ENCODE measurements at places on chromosomes 2 and 18.

DNA sequence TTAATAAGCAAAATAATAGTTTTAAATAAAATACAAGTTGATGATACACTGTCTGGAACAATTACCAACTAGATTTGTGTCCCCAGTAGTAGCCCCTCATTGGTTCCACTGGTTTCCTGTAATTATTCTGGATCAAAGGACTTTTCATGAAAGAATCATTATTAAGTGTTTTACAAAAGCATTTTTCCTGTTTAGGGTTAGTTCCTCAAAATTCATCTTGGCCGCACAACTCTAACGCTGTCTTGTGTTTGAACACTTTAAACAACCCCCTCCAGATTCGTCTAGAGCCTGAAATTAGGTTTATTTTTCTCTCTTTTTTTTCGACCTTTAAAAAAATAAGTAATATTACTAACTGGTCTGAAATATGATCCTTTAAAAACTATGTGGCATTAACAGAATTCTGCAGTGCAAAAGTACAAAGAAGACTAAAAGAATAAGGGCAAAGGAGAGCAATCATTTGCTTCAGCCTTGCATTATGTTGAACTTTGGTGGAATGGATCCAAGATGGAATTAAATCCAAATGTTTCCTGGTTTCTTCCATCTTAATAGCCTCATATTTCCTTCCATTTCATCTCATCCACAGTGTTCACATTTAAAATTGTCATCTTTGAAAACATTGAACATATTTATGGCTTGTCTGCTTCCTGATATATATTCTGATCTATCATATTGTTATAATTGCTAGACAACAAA, 678.4 kb downstream of the IRS1 start:
- DNase-seq: peak; percentile 51

DNA sequence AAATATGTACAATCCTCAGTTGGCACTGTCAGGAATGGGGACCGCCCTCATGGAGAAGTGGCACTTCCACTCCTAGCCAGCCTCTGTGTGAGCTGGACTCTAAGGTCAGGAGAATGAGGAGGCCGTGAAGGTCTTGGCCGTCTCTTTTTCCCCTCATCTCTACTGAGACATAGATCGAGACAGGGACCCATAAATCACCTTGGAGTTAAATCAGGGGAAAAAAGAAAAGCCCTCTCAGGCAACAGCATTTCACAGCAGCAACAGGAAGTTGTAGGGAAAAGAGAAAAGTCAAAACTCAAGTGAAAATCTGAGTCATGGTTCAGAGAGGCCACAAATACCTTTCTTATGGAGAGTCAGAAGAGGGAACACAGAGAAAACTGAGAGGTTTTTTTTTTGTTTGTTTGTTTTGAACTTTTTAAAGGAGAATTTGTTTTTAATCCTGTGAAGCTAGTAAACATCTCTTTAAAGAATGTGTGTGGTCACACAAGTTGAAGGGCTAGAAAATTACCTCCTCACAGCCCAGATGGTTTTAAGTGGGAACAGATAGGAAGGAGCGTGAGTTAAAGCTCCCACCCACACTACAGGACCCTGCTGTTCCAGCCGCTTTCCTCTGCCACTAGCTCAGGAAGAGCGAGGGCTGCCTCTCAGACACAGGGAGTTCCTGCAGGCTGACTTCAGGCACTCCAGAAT, 30.6 kb upstream of the CYP1B1 start:
- DNase-seq: peak; percentile 47

DNA sequence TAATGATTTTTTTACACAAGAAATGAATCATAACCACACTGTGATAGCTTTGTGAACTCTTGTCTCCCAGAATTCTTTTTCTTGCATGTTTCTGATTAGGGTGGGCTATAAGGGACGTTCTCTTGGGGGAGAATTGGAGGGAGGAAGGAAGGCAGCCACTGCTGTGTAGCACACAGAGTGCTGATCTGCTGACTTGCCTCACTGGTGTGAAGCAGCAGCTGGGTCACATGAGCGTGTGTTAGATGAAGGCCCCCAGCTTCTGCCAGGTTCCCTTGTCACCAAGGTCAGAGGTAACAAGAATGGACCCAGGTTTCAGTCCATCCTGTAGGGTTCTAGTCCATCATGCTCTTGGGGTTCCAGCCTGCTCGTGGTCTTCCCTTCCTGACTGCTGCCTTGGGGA, 107.4 kb upstream of the GLI2 start:
- DNase-seq: no peak

- peak; percentile 84 for DNase-seq
Observed at GRCh38 chr2:239106314-239106908, 258.5 kb downstream of the TWIST2 start.

DNA sequence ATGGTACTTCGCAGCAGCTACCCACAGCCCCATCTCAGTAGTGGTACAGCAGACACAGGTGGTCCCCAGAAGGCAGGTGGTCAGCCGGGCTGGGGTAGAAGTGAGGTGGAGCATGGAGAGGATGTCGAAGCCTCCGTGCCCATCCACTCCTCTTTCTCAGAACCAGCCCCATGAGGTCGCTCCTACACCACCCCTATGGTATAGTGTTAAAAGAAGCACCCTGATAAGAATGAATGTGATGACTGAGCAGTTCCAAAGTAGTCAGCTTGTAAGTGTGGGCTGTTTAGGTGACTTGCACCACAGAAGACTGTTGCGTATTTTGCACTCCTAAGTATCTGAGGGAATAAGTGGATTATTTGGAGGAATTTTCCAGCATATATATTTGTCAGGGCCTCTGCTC, 111.3 kb downstream of the WDSUB1 start:
- DNase-seq: no peak

DNA sequence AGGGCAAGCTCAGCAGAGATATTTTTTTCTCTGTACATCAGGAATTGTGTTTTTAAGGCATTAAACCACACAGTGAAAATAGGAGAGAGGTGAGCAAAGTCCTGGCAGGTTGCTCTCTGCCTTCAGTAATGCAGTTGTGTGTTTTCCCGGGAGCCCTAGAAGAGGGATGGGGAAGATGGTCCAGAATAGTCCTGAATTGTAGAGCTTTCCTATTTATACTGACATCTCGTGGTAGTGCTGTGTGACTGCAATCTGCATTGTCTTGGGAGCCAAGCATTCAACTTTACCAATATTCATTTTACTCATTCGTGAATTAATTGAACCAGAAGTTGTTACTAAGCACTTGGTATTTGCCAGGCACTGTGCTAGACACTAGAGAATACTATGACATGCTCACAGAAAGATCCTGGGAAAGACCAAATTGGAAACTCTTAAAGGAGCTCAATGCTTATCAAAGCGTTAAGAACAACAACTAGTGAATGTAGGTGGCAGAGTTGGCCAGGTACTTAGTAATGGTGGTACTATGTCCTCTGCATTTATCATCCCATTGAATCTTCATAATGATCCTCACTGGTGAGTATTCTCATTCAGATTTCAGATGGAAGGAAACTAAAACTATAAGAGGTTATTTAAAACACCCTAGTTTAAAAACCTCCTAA, 214.6 kb downstream of the TRIB2 start:
- peak; percentile 55 for DNase-seq

- no peak for DNase-seq
Observed at GRCh38 chr2:175107146-175107545, 60.9 kb downstream of the ATF2 start.

DNA sequence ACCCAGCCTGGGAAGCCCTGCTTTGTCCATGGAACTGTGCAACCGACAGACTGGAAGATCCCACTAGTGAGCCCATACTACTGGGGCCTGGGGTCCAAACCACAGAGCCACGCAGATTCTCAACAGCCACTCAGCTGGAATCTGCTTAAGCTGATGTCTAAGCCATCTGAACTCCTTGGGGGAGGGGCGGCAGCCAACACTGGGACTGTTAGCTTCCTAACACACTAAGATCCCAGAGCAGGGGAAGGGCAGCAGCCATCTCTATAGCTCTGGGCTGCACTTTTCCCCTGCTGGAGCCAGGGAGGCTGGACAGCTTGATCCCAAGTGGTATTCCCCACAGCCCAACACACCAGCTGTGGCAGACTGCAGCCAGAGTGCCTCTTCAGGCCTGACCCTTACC, 118.3 kb downstream of the RPRM start:
- no peak for DNase-seq

DNA sequence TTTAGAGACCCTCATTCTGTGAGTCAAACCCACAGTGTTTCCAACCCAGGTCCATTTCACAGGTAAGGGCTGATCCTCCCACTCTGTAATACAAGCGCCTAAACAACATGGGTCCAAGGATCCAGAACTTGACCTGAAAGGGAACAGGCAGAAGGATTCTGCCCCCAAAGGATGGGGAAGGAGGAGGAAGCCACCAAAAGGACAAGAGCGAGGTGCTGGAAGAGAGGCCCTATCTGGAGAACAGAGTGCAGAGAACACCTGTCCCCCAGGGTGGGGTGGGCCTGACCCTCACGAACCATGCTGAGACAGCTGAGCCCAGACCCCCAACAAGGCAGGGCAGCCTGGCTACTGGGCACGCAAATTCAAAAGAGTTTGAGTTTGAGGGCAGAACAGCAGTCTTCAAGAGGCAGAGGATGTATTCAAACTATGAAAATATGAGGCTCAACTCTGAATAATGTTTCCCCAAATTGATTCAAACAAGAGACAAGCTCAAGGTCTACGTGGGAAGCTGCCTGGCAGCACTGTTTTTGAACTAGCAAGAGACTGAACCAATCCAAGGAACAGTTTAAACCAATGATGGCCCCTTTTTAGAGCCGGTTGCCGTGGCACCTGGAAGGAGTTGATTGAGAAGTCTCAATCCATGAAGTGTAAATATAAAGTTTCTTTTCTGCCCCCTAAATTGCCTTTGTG, 212.7 kb downstream of the ALPK2 start:
- DNase-seq: no peak

GRCh38 chr2:232142049-232142448, 180.5 kb downstream of the DIS3L2 start:
- DNase-seq: peak; percentile 43

- no peak for DNase-seq
Observed at GRCh38 chr2:28247734-28248133, 144.9 kb upstream of the FOSL2 start.

DNA sequence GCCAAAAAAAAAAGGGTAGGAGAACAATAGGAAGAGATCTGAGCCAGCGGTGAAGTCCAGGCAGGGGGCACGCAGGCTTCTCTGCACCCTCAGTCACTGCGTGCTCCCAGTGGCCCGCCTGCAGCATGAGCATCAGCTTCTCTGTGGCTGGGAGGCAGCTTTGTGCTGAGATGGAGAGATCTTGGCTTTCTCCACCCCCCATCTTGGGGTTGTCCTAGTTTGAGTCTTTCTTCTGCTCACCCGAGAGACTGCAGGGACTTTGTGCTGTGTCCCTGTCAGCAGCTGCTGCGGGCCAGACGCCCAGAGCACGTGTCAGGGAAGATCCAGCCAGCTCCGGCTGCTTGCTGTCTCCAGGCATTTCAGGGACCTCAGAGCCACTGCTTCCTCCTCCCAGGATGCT, 20.3 kb downstream of the TRAPPC12 start:
- peak; percentile 77 for DNase-seq

DNA sequence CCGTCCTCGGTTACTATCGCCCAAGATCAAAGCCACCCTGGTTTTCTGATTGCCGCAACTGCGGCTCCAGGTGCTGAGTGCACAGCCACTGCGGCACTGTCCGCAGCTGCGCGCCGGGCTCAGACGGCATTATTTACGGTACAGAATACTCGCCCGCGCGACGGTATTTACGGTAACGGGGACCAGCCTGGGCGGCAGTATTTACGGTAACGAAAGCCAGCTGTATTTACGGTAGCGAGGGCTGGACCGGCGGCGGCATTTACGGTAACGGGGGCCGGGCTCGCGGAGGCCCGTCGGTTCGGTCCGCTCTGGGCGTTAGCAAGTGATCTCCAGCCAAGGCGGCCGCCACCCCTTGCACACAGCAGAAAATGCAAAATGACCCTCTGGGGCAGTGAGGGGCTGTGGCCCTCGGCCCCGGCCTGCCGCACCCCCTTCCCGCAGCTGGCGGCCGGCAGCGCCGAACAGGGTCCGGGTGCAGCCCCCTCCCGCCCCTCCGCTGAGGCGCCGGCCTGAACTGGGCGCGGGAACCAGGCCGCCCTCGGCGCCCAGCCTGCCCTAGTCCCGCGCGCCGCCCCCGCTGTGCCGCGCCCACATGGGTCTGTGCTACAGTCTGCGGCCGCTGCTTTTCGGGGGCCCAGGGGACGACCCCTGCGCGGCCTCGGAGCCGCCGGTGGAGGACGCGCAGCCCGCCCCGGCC, at the start of gene GNAL:
Gene GNAL, plus strand, starts transcription at position 293 of the 697 bp plus-strand sequence. Its CDS starts 300 bp downstream, at position 593.
- DNase-seq: peak; percentile 73

DNA sequence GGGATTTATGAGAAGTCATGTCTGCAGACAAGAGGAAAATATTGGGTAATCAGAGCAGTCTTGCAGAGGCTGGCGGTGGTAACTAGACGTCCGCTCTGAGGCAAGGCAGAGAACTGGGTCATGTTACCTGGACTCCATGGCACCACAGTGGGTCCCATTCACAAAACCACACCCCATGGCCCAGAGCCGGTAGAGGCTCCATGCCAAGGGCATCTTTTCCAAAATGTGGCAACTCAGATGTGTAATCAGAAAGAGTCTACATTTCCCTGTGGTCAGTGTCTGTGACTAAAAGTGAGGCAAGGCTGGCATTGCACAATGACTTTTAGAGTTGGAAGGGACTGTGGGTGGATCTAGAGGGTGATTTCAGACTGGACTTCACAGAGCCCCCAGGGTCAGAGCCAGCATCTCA, 113.1 kb downstream of the MREG start:
- DNase-seq: peak; percentile 70

- DNase-seq: no peak
Observed at GRCh38 chr18:62164855-62165487, 21.9 kb downstream of the PIGN start.

- DNase-seq: peak; percentile 44
Observed at GRCh38 chr18:7577706-7578105, 10.6 kb downstream of the PTPRM start.

DNA sequence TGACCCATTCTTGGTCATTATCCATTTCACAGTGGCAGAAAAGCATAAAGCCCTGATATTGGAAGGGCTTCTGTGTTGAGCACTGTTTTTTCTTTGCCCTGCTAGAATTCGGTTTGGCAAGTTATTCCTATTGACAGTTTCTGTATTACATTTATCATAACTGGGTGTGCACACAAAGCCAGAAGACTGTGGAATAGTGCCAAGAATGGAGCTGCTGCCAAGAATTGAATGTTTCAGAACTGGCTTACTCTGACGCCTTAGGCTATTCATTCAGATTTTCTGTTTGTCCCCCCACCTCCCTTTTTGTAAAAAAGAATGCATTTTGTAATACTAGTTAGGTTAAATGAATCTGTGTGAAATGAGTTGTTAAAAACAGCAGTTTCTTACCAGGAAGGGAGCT, 12.7 kb downstream of the KDM3A start:
- peak; percentile 58 for DNase-seq

Measured in myocyte (in vitro differentiated cells).